ENCODE measurements at places on chromosomes 4 and X. TPM values are rescaled to one million over a fixed set of nuclear protein-coding genes. Genes with fewer than 3 reads are reported as not detected.

GRCh38 chr4:182294451-182294850 is 51.2 kb downstream of the TENM3 start:
- DNase-seq: no peak

DNA sequence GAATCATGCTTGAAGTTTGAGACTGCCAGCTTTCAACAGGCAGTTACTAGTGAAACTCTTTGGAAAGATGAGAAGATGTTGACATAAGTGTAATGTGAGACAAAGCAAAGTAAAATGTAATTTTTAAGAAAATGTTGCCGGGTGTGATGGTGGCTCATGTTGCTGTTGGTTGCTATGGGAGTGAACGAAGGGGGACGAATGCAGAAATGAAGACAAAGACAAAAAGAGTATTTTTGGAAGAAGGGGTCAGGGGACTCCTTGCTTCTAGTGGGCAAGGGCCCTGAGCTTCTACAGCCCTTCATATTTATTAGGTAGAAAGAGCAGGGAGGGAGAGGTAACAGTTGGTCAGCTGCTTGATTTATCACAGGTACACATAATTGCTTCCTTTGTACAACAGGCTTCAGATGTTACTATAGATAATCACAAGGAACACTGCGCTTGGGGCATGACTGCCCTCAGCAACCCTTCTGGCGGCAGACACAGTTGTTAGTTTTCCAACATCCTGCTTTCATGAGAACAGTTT is 11.9 kb upstream of the UGDH start:
- DNase-seq: no peak

DNA sequence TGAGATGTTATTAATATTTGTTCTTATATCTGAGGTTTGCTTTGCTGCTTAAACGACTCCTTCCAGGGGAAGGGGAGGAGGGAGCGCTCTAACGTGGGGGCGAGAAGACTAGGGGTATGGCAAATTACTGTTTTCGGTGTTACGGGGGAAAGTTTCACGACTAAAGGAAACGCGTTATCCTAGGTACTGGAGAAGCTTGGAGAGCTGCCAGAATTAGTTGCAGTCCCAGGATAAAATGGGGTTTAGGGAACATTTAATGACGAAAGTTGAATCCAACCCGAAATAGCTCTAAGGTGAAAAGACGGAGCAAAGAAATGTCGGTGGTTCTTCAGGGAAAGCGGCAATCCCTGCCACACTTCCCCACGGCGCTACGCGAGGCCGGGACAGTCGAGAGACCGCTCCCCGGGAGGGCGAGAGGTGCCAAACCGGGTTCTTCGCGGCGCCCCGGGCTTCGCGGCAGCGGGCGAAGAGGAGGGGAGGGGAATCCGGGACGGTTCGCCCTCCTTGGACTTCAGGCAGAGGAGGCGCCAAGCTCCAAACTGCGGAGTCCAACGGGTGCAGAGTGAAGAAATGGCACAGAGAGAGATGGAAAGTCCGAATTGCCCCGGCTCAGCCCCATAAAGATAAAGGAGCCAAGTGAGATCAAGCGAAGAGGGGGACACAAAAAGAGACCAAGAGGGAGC is 724 bp downstream of the THOC2 start:
- no peak for DNase-seq

- DNase-seq: peak; percentile 78
Measured at GRCh38 chr4:73707918-73708577, 32.3 kb upstream of the CXCL8 start.

The GPRASP3 gene
- 5.7 TPM for total RNA-seq

GRCh38 chr4:152273343-152273742 is 262.5 kb downstream of the FBXW7 start:
- DNase-seq: no peak

DNA sequence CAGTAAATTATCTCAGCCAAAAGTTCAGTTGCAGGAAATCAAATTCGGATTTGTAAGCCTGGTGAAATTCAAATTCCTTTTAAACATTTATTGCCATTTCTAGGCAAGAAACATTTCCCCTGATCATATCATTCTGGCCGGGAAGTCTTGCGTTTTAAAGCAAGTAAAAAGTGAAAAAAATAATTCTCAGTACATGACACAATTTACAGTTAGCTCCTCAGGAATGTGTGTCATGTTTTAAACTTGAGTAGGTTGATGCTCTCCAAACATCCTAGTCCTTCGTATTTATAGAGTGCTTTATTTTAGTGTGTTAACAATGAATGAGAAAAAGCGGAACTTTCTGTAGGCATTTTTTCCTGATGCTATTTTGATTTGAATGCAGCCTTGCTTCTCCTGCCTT is 158.3 kb upstream of the SCML1 start:
- no peak for DNase-seq

The SPOCK3 gene
- total RNA-seq: not detected

DNA sequence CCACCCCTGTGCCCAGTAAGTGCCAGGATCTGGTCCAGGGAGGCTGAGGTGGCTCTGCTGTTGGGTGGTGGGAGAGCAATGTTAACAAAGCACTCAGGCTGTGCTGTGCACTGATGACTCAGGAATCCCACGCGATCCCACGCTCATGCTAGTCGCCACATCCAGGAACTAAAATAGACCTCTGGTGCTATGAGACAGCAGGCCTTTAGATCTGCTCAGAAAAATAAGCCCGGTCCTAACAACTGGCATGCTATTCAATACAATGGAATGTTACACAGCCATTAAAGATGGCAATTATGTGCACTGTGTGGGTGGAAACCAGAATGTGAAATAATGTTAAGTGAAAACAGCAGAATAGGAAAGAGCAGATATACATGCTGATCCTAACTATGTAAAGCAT is 26.0 kb downstream of the ARL13A start:
- DNase-seq: no peak

The SSX3 gene
- total RNA-seq: not detected

The GAGE12F gene
- total RNA-seq: not detected

DNA sequence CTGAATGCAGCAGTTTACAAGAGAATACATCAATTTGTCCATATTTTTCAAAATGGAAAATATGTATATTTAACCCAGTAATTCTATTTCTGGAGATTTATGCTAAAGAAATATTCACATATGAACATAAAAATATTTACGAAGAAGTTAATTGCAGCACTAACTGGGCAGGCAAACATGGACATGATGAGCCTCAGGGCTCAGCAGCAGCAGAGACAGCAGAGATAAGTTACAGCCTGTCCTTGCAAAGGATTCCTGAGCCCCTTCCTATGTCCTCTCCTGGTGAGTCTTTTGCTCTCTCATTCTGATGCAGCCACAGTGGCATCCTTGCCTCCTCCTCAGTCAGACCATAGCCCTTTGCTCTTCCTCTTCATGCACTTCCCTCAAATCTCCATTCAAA is 680.6 kb upstream of the CPEB2 start:
- no peak for DNase-seq

DNA sequence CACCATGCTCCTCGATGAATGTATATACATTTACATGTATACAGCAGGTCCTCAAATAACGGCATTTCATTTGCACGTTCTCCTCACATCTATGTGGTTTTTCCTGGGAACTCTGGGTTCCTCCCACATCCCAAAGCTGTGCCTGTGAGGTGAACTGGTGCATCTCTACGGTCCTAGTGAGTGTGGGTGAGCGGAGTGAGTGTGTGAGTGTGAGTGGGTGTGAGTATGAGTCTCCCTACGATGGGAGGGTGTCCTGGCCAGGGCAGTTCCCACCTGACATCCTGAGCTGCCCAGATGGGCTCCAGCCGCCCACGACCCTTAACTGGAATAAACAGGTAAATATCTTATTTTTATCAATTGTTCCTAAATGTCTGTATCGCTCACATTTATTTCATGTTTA is 40.0 kb downstream of the ACSL1 start:
- no peak for DNase-seq

DNA sequence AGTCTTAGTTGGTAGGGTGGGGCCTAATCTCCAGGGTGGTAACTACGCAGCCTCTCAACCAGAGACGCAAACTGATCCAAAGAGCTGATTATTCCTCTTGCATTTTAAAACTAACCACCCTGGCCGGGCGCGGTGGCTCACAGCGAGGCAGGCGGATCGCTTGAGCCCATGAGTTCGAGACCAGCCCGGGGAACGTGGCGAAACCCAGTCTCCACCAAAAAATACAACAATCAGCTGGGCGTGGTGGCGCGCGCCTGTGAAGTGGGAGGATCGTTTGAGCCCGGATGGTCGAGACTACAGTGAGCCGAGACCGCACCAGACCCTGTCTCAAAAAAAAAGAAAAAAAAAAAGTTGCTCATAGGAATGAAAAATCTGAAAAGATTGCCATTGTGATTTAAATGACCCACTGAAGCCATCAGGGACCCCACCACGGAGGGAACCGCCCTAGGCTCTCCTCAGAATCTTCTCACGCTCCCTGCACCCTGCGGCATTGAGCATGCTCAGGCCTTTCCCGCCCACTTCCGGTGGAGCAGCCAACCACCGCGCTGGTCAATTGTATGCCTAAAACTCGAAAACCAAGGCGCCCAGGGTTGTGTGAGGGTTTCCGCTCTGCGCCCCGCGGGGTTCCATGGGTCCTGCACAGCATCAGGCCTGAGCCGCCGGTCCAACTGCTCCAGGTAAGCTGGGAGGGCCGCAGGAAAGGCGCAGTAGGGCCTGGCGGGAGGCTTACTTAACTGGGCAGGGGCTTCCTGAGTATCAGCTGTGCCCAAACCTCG is at the start of gene TRIM60:
Gene TRIM60 (plus strand): TSS at position 564 of the 776 bp plus-strand sequence. CDS start 8,074 bp downstream, outside the sequence.
- no peak for DNase-seq

DNA sequence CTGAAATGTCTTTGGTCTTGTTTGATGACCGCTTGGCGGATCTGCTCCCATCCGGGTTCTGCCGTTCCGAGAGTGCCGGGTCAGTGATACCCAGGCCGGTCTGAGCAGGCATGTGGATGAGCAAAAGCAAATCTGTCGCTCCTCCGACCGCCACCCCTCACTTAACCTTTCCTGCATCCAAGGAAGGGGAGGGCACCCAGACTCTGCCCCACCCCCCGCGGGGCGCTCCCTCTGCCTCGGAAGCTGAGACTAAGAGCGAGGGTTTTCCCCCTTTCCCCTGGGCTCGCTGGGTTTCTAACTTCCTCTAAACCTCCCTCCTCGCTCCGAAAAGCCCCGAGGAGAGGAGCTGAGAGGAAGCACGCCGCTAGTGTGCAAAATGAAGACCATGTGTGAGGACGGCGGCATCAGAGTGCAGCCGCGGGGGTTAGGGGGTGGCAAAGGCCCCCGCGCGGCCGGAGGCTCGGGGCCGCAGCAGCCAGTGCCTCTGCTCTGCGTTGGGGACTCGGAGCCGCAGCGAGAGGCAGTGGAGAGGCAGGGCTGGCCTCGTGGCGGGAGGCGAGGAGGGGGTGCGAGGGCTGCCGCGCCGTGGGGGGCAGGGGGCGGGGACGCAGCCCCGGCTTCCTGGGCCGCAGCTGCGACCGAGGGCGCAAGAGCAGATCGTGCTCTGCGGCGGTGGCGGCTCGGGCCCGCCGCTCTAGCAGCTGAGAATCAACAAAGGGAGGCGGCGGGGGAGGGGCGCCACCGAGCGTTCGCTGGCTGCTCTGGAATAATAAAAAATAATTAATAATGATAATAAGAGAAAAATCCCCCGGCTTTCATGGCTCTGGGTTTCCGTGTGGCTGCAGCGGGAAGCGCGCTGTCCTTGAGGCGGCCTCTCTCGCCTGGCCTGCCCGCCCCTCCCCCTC is 55.8 kb upstream of the BCOR start:
- peak; percentile 80 for DNase-seq

- DNase-seq: no peak
Measured at GRCh38 chr4:120857312-120857711, 65.2 kb downstream of the PRDM5 start.

GRCh38 chr4:7735961-7736360 is 203.7 kb downstream of the AFAP1 start:
- no peak for DNase-seq

GRCh38 chrX:76127341-76127740 is 45.5 kb upstream of the PBDC1 start:
- DNase-seq: no peak

DNA sequence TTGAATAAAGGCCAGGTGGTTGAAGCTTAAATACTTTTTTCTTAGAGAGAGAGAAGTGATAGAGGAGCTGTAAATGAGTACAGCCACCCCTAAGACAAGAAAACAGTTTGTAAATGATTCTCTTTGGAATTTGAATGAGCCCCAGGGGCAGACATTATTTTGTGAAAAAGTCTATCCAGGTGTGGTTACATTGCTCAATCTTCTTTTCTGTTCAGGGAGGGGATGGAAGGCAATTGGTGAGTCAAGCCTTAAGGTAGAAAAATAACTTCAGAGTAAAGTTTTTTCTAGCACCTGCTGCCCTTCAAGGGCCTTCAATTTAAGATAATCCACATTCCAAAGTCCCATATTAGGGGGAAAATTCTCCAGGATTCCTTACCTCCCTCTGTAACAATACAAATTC is 646.7 kb downstream of the PDHA2 start:
- DNase-seq: no peak

The RNF128 gene
- total RNA-seq: 0.32 TPM

DNA sequence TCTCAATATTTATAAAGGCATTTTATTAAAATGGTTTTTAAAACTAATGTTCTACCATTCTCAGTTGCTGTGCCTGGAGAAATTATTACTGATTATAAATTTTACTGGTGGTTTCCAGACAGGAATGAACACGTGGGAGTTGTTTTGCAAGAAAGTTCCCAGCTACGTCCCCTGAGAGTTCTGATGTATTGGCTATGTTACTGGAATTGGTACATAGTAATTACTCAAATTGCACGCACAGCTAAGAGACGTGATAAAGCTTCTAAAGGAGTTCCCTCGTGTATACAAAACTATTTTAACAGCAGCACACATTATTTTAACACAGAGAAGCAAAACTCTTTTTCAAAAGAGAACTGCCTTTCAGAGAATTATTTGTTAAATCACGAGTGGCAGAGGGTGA is 292.2 kb downstream of the NLGN4X start:
- no peak for DNase-seq

The CT45A8 gene
- total RNA-seq: not detected

DNA sequence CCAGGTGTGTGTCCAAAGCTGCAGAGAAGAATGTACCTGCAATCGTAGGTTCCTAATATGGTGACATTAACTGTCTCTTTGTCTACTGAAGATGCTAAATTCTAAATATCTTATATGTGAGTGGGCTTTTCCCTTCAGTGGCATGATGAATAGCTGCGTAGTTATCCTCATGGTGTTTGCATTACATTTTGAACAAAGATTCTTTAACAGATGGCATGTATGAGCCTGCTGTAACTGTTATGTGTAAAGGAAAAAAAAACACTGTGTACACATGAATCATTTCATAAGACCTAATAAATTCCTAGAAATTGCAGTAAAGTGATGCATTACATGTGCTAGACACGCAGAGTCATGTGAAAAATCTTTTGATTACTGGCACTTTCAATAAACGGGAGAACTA is 288.0 kb downstream of the SH2D1A start:
- no peak for DNase-seq

GRCh38 chr4:84878090-84878489 is 88.4 kb downstream of the WDFY3 start:
- DNase-seq: no peak

DNA sequence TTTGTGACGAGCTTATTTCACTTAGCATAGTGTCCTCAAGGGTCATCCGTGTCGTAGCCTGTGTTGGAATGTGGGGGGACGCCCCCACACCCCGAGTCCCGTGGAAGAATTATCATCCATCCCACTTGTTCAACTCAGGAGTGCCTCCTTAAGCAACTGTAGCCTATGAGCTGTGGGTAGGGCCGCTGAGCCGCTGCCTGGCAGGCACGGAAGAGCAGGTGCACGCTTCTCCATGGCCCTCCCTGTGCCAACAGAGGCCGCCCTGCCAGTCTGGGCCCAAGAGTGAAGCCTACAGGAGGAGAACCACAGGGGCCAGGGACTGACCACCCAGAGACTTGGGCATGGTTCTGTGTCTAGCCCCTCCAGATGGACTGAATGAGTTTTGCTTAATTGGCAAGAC is 2.3 kb upstream of the RGS12 start:
- peak; percentile 72 for DNase-seq

All from cardiac septum (tissue), 1 donor.